ENCODE measurements at places on chromosomes 6 and 20.

GRCh38 chr6:84504025-84504424, 260.4 kb downstream of the TBX18 start:
- no peaks in the 10 kb centered on the region for H3K36me3 ChIP-seq
- no peak overlapping the region for H3K27ac ChIP-seq
- H3K4me3 ChIP-seq, result no peak overlapping the region
- H3K27me3 ChIP-seq, result no peaks in the 10 kb centered on the region
- no peaks in the 10 kb centered on the region for H3K4me1 ChIP-seq

GRCh38 chr6:33247977-33248642, 23.6 kb downstream of the VPS52 start:
- peak overlapping the region; percentile 92 for H3K4me3 ChIP-seq
- peak; percentile 97 for DNase-seq
- H3K36me3 ChIP-seq, result peaks cover 28% of the 10 kb centered on the region
- H3K27me3 ChIP-seq, result no peaks in the 10 kb centered on the region
- peaks cover 34% of the 10 kb centered on the region for H3K4me1 ChIP-seq
- H3K27ac ChIP-seq, result peak overlapping the region; percentile 97

- DNase-seq, result no peak
- peaks cover 3% of the 10 kb centered on the region for H3K36me3 ChIP-seq
Observed at GRCh38 chr6:157198425-157199279, 124.7 kb downstream of the TMEM242 start.

DNA sequence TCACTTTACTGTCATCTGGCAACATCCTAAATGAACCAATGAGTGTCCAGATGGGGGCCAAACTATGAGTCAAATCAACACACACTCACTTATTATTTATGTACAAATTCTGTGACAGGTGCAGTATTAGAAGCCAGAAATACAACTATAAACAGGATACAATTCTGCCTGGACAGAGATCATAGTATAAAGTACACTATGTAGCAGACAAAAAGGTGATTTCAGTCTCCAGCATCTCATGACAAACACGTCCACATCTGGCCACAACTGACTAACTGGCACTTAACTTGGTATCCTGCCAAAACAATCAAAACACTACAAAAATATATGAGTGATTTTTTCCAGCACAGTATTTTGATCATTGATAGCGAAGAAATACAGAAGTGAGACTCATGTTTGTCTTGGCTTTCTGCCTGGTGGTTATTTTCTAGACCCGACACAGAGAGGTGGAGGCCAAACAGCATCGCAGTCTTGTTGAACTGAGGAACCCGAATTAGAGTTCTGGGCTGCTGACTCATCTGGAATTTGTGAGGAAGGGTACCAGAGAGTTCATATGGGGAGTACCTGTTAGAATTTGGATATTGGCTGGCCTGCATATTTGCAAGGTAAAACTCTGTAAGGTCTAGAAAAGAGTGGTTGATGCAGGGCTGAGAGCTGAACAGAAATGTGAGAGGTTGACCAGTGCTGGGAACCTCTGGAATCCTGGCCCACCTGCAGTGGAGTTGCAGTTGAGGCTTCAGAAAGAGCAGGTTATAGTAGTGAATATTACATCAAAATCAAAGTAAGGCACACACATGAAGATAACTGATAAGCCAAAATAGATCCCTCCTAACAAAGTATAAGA, 475.2 kb downstream of the PTPRT start:
- no peak overlapping the region for H3K4me3 ChIP-seq
- DNase-seq, result no peak
- no peaks in the 10 kb centered on the region for H3K4me1 ChIP-seq
- no peaks in the 10 kb centered on the region for H3K27me3 ChIP-seq
- H3K36me3 ChIP-seq, result no peaks in the 10 kb centered on the region
- no peak overlapping the region for H3K27ac ChIP-seq

- H3K27me3 ChIP-seq, result no peaks in the 10 kb centered on the region
- H3K4me1 ChIP-seq, result no peaks in the 10 kb centered on the region
- DNase-seq, result no peak
- no peak overlapping the region for H3K4me3 ChIP-seq
- peaks cover 48% of the 10 kb centered on the region for H3K36me3 ChIP-seq
- no peak overlapping the region for H3K27ac ChIP-seq
Observed at GRCh38 chr20:13384132-13384531, 163.1 kb downstream of the ISM1 start.

GRCh38 chr6:24329451-24329850, 28.4 kb downstream of the DCDC2 start:
- no peak overlapping the region for H3K4me3 ChIP-seq
- no peaks in the 10 kb centered on the region for H3K36me3 ChIP-seq
- DNase-seq, result no peak
- H3K27me3 ChIP-seq, result peaks cover 12% of the 10 kb centered on the region
- no peak overlapping the region for H3K27ac ChIP-seq

Measured in activated CD8-positive, alpha-beta T cell treated with anti-CD3 and anti-CD28 coated beads for 36 hours (primary cell).